ENCODE measurements at places on chromosomes 2 and 18.

GRCh38 chr2:88078643-88079172 lies 11.1 kb downstream of the SMYD1 start:
- DNase-seq = no peak

DNA sequence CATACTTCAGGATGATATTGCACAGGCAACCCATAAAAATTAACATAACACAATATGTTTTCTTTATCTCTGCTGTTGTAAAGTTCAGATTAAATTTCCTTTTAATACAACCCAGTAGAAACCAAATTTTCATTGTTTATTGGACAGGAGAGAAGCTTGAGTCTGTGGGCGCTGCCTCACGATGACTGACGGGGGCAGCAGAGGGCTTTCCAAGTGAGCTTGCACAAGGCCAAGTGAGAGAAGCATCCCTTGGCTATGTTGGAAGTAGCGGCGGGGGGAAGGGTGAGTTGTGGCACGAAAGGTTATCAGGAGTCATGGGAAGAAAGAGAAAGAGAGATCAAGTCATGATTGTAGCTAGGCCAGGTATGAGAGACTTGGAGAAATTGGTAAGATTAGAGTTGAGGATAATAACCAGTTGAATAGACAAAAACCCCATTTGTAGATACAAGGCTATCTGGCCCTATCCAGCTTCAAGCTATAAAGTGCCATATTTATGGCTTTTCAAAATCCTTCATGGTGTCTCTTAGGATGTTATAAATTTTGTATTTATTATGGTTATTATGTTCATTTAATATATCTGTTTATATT lies 413.7 kb upstream of the FAM98A start:
- DNase-seq = peak; percentile 25

DNA sequence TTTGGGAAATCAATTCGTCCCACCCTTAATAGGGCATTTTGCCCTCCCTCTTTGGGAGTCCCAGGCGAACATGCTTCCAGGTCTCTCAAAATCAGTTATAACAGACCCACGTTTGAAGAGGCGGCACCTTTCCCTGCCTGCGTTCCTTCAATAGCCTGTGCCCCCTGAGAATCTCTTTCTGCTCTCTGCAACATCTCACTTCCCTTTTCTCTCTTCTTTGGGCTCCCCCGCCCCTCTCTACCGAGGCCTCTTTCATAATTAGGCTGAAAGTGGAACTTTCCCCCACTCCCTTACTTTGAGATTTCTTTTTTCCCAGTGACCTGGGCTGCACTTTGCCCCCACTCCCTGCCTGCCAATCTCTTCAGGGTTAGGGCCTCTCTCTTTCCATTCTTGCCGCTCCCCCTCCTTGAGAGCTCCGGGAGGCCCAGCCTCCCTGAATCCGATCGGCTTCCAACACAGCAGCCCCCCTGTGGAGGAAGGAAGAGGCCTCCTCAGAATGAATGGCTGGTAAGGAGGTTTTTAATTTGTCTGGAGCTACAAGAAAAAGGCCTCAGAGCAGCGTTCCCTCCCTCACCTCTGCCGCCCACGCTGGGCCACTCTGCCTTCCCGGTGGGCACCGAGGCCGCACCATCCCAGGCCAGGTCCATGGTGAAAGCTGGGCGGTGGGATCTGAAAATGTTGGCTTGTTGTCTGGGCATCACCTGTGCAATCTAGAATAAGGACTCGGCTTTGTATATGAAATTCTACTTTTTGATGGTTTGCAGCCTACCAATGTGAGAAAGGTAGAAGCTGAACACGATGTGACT lies 162.6 kb upstream of the SIX3 start:
- peak; percentile 88 for DNase-seq

DNA sequence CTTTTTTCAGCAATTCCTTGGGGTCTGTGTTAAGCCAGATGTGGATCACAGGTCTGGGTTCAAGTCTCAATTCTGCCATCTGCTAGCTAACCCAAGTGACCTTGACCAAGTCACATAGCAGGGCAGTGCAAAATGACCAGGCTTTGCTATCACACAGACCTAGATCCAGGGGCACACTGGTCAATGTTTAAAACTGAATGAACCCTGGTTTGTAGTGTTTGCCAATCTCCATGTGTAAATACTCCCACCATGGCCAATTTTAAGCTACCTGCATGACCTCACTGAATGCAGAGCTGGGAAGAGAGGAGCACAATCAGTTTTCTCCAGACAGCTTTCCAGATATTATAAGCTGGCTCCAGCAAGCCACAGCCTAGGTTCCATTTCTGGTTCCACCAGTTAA lies 142.9 kb downstream of the CHST9 start:
- no peak for DNase-seq

DNA sequence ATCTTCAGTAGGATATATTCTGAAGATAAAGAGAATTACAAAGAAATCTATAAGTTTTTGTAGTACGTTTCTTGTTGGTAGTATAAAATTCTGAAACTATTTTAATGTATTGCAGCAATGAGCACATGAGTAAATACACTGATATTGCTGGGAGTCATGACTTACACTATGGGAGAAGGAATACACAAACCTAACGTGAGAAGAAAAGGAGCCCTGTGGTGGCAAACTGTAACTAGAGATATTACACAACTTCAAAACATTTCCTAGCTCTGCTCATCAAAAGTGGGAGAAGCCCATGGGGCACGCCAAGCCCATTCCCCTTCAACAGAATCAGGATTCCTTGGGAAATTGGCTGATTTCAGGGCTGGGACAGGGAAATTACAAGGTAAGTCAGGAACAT lies 20.5 kb downstream of the SPIRE1 start:
- no peak for DNase-seq

GRCh38 chr2:42050703-42051542 lies 3.1 kb downstream of the PKDCC start:
- DNase-seq = no peak

DNA sequence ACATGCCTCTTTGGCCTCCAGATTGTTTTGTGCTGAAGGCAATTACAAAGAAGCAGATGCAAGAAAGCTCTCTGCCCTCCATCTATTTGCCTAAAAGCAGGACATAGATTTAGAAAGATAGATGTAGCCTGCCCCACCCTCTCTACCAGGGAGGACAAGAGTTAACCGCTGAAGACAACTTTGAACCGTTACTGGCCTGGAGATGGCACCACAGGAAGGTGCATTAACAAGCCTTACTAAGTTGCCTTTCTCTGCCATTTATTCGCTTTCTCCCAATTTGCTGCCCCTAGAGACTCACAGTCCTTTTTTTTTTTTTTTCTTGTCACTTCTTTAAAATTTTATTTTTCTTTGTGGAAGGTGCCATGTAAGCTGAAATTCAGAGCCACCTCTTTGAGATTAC lies 28.8 kb upstream of the RMDN2 start:
- no peak for DNase-seq

DNA sequence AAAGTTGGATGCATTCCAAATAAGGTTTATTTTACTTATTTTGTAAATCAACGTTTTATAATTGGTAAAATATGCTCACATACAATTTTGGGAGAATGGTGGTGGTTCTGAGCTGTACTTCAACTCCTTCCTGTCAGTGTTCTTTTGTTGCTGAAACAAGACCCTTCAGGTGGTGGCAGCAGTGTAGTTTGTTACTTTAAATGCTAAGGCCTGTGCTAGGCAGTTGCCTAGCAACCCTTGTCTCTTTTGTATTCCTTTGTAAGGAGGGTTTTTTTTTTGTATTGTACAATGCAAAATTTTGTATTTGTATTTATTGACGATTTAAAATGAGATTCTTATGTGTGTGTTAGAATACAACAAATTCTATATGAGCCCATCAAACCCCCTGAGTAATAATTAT lies 166.0 kb upstream of the FAM98A start:
- peak; percentile 47 for DNase-seq

- DNase-seq = no peak
Measured at GRCh38 chr2:9378433-9379390, 44.6 kb downstream of the ITGB1BP1 start.

DNA sequence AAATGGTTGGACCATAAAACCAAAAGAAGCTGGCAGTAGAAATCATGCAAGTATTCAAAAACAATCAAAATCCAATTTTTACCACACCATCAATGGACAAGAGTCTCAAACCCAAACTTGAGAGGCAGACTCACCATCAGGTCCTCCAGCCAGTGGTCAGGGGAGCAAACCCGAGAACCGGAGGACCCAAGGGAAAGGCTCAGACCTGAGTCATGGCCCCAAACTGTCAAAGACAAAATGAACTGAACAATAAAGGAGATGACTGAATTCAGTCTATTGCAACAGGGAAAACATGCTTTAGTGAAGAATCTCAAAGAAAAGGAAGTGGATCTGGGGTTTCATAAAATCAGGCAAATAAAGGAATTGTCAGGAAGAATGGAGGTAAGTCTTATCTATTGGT lies 150.7 kb upstream of the MGAT5 start:
- DNase-seq = no peak

DNA sequence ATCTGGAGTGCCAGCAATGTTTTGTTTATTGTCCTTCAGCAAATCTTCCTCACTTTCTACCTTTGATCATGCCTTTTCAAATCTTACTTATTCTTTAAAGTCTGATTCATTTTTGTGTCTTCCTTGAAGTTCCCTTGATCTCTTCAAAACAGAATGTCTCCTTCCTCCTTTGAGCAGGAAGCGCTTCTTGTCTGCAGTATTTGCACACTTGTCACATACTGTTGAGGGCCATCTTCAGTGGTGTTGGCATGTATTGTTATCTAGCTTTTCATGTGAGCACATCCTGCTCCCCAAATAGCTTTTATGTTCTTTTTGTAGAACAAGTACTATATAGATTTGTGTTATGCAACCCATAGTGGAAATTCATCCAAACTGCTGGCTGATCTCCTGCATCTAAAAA lies 5.9 kb upstream of the CERS6 start:
- DNase-seq = no peak

GRCh38 chr2:7625392-7626138 lies 708.4 kb downstream of the RNF144A start:
- DNase-seq = peak; percentile 61

DNA sequence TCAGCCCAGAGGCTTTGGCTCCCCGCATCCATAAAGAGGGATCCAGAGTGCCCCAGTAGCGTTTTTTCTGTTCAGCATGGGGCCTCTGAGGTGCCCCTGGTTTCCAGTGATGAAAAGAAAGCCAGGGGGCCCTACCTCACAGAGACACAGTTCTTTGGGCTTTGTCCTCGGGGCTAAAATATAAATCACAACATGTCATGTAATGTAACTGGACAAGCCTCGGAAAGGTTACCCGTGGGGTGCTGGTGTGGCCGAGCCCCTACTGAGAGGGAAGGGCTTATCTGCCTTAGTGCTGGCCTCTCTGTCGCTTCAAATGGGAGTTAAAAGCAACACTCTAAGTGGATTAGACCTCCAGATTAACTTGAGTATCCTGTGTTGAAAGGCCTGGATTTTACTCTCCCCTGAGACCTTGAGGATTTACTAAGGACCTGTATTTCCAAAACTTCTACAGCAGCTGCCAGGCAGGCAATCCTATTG lies 251.6 kb upstream of the APCDD1 start:
- DNase-seq = no peak

GRCh38 chr2:25041307-25041927 lies 459 bp upstream of the EFR3B start:
- peak; percentile 66 for DNase-seq

DNA sequence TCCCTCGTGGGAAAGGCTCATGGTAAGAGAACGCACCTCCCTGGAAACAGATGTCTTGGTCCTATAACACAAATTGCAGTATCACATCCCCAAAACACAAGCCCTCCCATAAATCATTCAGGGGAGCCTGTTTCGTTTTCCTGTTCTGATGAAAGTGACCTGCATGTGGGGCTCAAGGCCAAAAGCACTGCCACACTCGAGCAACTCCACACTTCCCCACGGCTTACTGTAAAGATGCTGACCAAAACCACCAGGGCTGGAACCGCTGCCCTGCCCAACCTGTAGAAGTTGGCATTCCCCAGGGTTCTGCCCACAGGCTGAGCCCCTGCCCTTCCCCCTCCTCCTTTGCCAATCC lies 139.7 kb downstream of the BCL11A start:
- peak; percentile 98 for DNase-seq

- DNase-seq = no peak
Measured at GRCh38 chr2:196315388-196316049, 144.1 kb upstream of the STK17B start.

- no peak for DNase-seq
Measured at GRCh38 chr2:121205321-121205942, 79.6 kb downstream of the TFCP2L1 start.

- no peak for DNase-seq
Measured at GRCh38 chr2:54486766-54487165, 30.6 kb downstream of the SPTBN1 start.

DNA sequence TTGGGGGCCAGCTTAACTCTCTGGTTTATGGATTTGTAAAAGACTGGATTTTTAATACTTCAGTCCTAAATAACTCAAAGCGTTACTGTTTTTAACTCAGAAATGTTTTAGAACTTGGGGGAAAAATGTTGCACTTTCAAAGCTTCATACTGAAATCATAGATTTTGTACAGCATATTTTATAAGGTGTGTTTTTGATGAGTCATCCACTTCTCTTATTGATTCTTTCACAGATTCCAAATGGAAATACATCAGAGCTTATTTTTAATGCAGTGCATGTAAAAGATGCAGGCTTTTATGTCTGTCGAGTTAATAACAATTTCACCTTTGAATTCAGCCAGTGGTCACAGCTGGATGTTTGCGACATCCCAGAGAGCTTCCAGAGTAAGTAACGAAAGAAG lies 28.9 kb downstream of the MALT1 start:
- DNase-seq = no peak

GRCh38 chr2:213545964-213546475 lies 261.8 kb downstream of the SPAG16 start:
- DNase-seq = peak; percentile 48

DNA sequence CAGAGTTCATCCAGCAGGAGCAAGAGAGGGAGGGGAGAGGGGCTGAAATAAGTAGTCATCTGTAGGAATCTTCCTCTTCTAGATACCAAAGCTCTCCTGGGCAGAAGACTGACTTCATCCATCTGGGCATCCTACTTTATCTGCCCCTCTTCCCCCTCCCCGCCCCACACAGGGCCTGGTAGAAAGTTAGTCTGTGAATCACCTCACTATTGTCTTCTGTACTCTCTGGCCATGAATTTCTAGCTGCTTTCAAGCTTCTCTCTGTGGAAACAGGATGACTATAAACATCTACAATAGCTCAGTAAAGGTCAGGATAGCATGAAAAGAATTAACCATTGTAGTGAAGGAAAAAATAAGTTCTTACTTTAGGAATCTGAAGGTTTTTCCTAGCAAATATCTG lies 47.7 kb upstream of the RNU4ATAC start:
- no peak for DNase-seq

DNA sequence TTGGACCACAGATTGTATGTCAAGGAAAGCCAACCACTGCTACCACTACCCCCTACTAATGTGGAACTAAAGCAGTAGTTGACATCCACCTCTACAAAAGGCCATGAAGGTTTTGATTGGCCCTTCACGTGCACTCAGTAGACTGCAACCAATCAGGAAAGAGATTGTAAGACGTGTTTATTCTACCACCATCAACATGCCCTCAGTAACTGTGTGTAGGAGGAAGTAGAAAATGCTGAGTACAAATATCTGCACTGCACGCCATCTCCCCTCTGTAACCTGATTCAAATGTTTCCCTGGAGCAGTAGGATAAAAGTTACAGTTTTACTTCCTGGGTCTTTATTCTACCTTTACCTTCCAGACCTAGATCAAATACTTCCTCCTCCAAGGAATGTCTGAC lies 2.9 kb upstream of the CASP10 start:
- DNase-seq = peak; percentile 81

Data from common myeloid progenitor, CD34-positive (primary cell).